Left lung (tissue), 14 donors: ENCODE measurements at places on chromosomes 13 and 19. TPM values are rescaled to one million over a fixed set of nuclear protein-coding genes. Genes with fewer than 3 reads are reported as not detected.

DNA sequence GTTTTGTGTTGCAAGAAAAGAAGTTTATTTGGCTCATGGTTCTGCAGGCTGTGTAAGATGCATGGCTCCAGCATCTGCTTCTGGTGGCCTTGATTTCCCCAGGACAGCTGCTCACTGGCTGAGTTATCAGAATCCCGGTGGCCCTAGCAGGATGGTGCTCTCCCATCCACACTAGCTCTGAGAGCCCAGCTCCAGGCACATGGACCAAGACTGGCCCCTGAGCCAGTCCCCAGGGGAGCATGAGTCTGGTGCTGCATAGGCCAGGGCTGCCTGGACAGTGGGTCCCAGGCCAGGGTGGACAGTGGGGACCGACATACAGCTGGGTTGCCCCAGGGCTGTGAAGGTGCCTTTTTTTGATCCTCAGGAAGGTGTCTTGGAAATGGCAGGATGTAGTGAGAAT is 10.4 kb downstream of the ADGRE2 start:
- DNase-seq: no peak

DNA sequence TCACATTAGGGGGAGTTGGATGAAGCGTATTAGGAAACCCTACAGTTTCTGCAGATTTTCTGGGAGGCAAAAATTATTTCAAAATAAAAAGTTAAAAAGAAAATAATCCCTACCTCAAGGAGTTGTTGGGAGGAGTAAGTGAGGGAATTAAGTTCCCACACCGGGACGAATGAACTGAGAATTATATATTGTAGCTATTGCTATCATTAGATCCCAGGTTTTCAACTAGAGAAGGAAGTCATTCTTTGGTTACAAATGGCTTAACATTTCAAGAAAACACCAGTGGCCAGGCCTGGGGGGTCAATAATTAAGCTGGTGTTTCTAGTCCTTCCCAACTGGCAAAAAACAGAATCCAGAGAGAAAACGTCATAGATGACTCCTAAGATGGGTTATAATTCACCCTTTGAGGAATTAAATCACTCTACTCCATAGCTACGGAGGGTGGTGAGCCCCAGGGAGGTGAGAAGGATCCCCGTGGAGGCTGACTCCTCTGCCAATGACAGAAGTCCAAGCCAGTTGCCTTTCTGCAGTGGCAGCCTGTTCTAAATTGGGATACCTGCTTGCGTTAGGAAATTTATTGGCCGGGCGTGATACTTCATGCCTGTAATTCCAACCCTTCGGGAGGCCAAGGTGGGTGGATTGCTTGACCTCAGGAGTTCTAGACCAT is 1.2 kb upstream of the MYDGF start:
- no peak for DNase-seq

GRCh38 chr13:112442483-112443090 is 66.4 kb downstream of the SPACA7 start:
- peak; percentile 66 for DNase-seq

FBXL12 gene
- 36.1 TPM for polyA plus RNA-seq

NALCN gene
- 0.26 TPM for polyA plus RNA-seq

ZAR1L gene
- not detected for polyA plus RNA-seq

YJEFN3 gene
- 11.8 TPM for polyA plus RNA-seq

U2AF1L4 gene
- 19.4 TPM for polyA plus RNA-seq

- DNase-seq: no peak
Observed at GRCh38 chr19:17389957-17390664, 3.9 kb downstream of the CCDC194 start.

DNA sequence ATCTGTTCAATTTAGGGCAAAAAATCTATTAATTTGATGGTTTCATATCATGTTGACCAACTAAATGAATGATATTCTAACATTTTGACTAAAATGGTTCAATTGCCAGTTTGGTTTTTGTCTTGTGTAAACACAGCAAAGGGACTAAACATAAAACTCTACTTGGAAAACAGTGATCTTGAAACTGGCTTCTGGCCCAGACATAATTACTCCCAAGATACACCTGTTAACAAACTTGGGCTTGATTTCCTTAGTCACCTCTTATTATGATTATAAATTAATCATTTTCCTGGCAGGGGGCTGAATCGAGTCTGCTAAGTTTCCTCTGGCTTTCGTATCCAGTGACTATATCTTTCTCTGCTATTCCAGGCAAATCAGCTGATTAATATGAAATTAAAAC is 78.0 kb upstream of the OXGR1 start:
- no peak for DNase-seq

CYP2F1 gene
- polyA plus RNA-seq: 0.34 TPM

TMEM238 gene
- polyA plus RNA-seq: 0.48 TPM
